ENCODE measurements at places on chromosomes 1 and 21.

- DNase-seq: peak; percentile 60
These were observed 104.7 kb downstream of the CAMTA1 start for GRCh38 chr1:6889875-6890480.

- DNase-seq: no peak
These were observed 14.4 kb downstream of the CD55 start for GRCh38 chr1:207335695-207336363.

DNA sequence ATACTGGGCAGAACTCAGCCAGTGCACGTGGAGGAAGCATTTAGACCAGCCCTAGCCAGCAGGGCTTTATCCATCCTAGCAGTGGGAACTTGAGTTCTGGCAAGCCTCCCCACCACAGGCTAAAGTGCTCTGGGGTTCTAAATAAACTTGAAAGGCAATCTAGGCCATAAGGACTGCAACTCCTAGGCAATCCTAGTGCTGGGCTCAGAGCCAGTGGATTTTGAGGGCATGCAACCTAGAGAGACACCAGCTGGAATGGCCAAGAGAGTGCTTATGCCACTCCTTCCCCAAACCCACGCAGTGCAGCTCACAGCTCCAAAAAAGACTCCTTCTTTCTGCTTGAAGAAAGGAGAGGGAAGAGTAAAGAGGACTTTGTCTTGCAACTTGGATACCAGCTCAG, 70.5 kb upstream of the APOBEC4 start:
- DNase-seq: no peak

GRCh38 chr1:171167785-171168184, 17.3 kb upstream of the FMO2 start:
- DNase-seq: no peak

- no peak for DNase-seq
These were observed 4.0 kb upstream of the PKP1 start for GRCh38 chr1:201279313-201279712.

DNA sequence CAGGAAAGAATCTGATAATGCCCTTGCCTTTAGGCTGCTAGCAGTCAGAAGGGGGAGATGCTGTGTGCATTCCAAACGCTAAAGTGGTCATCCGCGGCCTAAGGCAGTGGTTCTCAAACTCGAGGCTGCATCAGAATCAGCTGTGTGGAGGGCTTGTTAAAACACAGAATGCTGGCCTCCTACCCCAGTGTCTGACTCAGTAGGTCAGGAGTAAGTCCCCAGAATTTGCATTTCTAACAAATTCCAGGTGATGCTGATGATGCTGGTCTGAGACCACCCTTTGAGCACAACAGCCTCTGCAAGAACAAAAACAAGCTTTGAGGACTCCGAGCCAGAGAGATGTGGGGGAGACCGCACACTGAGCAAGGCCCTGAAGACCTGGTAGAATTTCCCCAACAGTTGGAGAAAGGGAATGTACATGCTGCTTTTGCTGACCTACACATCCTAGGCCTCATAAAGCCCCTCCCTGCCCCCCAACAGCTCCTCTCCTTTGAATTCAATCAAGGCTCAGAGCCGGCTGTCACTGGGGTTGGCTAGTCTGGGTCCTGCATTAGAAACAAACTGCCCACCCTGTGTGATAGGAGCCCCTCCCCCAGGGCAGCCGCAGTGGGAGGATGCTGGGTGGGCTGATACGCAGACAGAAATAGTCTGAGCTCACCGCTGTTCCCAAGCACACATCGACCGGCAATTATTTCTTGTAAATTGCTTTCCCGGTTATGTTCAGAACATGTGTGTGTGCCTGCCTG, 27.1 kb downstream of the SHISAL2A start:
- DNase-seq: no peak

DNA sequence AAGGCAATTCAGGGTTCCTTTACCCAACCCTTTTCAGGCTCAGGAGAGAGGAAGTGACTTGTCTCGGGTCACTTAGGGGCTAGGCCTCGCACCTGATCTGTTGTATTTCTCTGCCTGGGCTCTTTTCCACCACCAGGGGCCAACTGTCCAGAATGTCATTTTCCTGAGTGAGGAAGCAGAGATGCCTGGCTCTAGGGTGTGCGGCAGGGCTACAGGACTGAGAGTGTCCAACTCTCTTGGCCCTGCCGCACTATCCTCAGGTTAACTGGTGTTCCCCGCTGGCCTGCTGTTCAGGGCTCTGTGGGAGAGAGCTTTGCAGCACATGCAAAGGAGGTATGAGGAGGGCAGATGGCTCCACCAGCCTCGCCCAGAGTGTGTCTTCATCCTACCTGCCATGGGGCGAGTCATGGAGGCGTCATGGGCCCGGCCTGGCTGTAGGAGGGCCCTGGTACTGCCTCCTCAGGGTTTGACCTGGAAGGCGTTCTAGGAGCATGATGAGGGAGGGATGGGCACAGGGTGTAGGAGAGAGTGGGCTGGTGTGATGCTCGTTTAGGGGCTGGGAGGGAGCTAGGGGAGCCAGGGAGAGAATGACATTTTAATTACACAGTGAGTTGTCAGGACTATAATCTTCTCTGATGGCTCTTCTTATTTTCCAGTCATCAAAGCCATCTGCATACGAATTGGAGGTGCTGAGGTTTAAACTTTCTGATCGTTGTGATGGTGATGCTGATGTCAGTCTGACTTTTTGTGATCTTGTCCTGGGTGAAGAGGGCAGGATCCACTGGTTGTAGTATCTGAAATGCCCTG, 128.3 kb downstream of the NOS1AP start:
- no peak for DNase-seq

DNA sequence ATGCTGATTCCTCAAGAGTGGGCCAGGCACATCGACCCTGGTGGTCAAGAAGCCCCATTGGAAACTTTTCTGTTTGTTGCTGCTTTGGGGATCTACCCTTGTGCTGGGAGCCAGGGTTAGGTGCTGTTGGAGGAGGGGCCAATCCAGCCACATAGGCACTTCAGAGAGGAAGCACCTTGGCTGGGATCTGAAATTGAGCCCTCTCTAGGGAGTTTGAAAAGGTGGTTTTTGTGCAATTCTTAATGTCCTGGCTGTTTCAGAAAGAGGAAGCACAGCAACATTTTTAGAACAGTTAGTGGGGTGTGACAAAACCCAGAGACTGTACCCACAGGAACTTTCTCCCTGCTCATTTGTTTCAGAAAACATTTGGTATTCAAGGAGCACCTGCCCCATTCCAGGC, 17.2 kb upstream of the BEND5 start:
- DNase-seq: no peak

GRCh38 chr1:16998589-16998988, 13.1 kb downstream of the ATP13A2 start:
- no peak for DNase-seq

GRCh38 chr1:60891281-60891680, 191.1 kb upstream of the NFIA start:
- no peak for DNase-seq

DNA sequence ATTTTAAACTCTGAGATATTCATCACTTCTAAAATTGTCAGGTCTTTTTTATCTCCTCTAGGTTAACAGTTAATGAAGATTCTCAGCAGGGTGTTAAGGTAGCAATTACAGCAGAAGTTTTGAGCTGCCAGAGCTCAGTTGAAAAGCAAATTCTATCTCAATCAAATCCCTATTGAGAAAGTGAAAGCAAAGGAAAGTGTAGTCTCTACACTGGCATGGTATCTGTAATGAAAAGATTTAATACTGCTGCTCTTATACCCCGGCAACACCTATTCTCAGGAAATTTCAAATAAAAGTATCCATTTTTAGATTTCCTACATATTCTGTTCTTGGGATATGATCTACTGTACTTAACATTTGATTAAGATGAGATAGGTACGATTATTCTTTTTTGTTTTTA, 913.5 kb downstream of the MRPL39 start:
- no peak for DNase-seq

GRCh38 chr21:31781737-31782136, 49.8 kb upstream of the SCAF4 start:
- peak; percentile 72 for DNase-seq

DNA sequence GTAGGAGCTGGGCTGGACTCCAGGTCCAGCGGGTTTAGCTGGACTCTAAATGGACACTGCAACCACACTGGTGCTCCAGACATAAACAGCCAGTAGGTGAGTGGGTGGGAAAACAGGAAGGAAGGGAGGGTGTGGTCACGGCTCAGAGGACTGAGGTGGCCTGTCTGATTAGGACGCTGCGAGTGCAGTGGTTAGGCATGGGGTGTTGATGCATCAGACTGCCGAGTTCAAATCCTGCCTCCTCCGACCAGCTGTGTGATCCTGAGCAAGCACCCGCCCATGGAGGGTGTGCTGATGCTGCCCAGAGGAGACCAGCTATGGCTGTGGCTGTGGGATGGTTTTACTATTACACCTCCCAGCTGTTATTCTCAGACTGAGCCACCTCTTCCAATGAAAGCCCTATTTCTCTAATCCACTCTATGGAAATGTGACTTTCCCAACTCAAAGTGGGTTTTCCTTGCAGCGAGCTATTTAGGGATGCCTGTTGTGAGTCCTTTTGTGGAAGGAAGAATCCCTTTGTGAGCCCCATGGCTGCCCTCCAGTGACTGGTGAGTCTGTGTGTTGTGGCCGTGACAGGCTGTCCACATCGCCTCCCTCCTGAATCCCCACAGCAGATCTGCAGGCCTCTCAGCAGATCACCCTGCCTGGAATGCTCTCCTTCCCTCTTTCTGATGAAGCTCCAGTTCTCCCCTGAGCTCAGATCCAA, 56.6 kb upstream of the EDN2 start:
- DNase-seq: no peak

DNA sequence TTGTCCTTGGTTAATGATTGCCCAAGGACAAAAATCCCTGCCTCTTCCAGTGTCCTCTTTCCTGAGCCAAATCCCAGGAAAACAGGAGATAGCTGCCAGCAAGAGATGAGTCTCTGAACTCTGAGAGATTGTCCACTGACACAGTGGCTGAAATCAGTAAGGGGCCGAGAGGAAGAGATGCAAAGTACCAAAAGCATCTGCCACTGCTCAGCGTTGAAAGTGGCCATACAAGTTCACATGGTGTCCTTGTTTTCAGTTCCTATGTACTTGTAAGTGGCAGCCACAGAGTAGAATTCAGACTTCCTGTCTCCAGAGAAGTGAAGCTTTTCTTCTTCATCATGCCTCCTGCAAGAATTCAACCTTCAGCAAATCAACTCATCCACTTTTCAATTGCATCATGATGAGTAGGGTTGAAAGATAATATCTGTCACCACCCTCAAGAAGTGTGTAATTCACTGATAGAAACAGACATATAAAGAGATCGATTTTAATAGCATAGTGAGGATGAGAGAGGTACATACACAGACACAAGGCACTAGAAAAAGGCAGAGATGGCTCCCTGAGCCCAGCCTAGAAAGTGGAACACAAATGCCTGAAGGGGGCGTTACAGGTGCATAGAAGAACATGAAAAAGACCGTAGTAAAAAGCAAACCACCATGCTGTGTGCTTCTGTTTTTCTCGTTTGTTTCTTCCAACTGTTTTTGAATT, 185.8 kb downstream of the MRPL39 start:
- DNase-seq: peak; percentile 60

DNA sequence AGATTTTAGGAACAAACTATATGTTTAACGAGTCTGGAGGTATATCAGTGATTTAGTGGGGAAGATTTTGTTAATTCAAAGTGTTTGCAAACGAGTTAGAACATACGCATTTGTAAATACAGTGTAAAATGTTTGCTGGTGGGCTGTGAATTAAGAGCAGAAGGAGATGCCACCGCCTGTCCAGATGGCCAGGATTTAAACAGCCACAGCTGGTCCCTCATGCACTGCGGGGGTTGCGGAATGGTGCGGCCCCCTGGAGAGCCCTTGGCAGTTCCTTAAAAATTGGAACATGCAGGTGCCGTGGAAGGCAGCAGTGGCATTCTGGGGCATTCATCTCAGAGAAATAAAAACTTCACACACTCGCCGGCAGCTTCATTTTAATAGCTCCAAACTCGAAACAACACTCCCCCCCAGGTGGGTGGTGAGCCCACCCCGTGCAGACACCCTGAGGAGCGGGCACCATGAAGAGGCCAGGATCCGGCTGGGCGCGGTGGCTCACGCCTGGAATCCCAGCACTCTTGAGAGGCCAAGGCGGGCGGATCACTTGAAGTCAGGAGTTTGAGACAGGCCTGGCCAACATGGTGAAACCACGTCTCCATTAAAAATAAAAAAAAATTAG, 3.5 kb upstream of the C1orf159 start:
- DNase-seq: no peak

GRCh38 chr1:8787218-8787617, 30.2 kb downstream of the RERE start:
- no peak for DNase-seq

GRCh38 chr1:215345208-215345607, 221.9 kb upstream of the KCTD3 start:
- DNase-seq: no peak

GRCh38 chr1:186175588-186175987, 199.5 kb downstream of the TPR start:
- DNase-seq: peak; percentile 17

DNA sequence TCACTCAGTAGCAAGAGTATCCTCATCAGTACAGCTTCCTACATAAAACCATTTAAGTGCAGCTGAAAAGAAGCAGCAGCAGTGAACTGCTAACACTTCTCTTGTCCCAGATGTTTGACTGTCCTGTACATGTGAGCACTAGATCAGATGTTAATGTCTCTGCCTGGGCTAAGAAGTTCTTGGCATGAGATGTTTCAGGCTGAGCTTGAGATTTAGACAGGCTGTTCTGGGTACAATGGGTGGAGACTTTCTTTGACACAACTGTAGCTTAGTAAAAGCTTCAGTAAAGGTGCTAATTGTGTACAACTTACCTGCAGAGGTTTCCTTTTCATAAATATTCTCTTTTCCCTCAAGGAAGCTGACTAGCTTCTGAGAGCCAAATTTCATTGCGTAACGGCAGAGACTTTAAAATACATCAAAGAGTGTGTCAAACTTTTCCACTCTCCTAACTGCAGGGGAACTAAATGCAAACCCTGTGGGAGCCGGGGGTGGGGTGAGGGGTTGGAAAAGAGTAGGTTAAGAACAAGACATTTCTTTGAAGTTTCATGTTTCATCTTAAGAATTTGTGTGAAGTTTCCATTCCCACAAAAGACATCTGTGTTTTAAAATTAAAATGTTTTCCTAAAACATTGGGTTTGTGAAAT, 82.1 kb upstream of the CCDC190 start:
- peak; percentile 33 for DNase-seq

GRCh38 chr1:241895013-241895412, 47.0 kb downstream of the EXO1 start:
- no peak for DNase-seq

DNA sequence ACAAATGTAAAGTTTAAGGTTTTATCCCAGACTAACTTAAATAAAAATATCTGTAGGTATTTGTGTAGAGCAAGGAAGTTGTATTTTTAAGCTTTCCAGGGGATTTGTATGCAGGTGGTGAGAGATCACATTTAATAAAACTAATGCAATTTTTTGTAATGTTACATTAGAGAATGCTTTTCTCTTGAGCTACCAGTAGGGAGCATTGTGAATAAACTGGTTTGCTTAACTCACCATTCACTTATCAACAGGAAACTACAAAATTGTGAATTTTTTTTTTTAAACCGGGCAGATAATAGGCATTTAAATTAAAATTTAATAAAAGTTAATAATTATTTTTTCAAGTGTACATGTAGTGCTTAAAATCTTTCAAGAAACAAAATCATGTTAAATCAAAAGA, 78.6 kb downstream of the IVNS1ABP start:
- no peak for DNase-seq

- DNase-seq: peak; percentile 82
These were observed 10.8 kb upstream of the DUSP12 start for GRCh38 chr1:161738627-161739287.

Data from fibroblast of skin of right biceps (primary cell).